Activated naive CD4-positive, alpha-beta T cell treated with anti-CD3 and anti-CD28 coated beads for 36 hours (primary cell): ENCODE measurements at places on chromosomes 6 and 20. TPM values are rescaled to one million over a fixed set of nuclear protein-coding genes. Genes with fewer than 3 reads are reported as not detected.

- peak; percentile 68 for DNase-seq
These were observed 5.3 kb upstream of the TCP11 start for GRCh38 chr6:35146453-35146852.

DNA sequence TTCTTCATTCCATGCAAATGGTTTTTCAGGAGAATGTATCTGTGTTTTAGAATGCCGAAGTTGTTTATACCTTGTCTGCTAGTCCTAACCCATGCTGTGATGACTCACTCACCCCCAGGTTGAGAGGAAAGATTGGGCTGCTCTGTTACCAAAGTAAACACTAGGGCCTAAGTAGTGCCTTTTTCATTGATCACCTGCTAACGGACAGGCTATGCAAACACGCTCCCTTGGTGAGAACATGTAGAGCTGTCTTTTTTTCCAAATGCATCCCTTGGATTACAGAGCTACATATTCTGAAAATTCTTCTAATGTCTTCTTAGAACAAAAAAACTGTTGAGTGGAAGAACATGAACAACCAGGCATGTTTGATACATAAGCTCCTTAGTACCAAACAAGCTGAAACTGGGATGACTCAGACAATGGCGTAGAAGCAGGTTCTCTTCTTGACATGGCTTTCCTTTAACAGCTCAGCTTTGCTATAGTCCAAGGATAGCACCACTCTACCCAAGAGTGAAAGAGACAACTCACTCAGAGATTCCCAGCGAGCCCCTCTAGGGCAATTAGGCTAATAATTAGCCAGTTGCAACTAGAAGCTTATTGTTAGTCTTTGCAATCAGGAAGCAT, 20.5 kb downstream of the PERP start:
- no peak for DNase-seq

DNA sequence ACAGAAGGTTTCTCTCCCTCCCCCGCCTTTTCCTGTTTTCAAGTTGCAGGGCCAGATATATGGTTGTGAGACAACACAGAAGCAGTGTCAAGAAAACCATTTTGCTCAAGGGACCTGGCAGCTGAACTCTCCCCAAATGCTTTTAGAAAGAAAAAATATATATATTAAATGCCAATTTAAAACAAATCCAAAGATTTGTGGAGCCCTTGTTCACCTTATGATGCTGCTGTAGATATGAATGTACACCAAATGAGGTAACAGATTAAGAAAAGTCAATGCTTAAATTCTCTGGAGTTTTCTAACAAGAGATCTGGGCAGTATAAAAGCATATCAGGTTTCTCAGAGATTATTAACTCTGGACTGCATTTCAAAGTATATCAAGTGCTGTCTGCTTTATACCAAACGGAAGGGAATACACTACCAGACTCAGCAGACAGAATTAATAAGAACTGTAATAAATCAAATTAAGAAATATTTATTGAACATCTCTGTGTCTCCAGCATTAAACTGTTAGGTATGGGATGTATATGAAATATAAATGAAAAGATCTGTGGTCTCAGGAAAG, 357.5 kb downstream of the HDGFL1 start:
- no peak for DNase-seq

GRCh38 chr6:19757036-19757435, 80.1 kb upstream of the ID4 start:
- DNase-seq: no peak

DNA sequence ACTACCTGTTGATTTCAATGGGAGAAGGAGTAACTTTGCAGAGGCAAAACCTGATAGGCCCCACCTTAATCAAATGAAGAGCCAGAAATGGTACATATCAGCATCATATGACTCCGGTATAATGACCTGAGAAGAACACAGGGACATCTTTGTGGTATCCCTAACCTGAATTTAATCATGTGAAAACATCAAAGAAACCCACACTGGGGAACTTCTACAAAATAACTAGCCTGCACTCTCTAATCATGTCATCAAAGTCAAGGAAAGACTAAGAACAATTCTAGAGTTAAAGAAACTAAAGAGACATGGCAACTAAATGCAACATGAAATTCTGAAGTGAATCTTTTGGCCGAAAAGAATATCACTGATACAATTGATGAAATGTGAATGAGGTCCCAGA, 34.9 kb downstream of the SLC17A4 start:
- DNase-seq: no peak

OLIG3 gene
- total RNA-seq: not detected

GGTLC1 gene
- total RNA-seq: not detected
